ENCODE measurements at places on chromosomes 2 and 18.

GRCh38 chr2:136059036-136059472 lies 58.9 kb downstream of the CXCR4 start:
- no peak for DNase-seq

GRCh38 chr2:100560216-100560830 lies 2.5 kb upstream of the PDCL3 start:
- peak; percentile 66 for DNase-seq

- no peak for DNase-seq
These were observed 133.0 kb upstream of the SLC14A2 start for GRCh38 chr18:45482286-45482685.

DNA sequence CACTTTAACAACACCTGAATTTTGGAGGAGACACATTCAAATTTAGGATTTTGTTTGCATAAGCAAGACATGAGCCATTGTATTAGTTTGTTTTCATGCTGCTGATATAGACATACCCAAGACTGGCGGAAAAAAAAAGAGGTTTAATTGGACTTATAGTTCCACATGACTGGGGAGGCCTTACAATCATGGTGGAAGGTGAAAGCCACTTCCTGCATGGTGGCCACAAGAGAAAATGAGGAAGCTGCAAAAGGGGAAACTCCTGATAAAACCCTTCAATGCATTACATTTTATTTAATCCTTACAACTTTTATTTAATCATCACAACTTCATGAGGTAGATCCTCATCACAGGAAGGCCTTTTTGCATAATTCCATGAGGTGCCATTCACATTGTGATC lies 242.0 kb upstream of the STON1 start:
- peak; percentile 78 for DNase-seq

GRCh38 chr2:29390136-29390535 lies 274.9 kb downstream of the CLIP4 start:
- DNase-seq = no peak

DNA sequence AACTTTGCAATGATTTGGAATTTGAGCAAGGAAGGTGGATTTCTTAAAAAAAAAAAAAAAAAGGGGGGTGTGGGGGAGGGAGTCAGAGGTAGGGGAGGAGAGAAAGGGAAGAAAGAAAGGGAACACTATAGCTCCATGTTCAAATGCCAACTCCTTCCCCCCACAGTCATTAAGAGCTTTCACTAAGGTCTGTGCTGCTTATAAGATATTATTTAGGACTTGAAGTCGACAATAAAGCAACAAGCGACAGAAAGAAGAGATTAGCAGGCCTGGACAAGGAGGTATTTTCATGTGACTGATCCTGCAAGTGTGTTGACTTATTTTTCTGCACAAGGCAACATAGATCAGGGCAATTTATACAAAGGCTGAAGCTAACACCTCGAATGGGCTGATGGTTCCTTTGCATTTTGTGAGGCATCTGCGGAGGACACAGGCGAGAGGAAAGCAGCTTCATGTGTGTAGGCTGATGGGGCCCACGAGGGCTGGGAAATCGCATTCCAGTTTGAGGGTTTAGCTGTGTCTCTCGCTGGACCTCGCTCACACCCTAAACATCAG lies 382.0 kb downstream of the SOX11 start:
- no peak for DNase-seq

DNA sequence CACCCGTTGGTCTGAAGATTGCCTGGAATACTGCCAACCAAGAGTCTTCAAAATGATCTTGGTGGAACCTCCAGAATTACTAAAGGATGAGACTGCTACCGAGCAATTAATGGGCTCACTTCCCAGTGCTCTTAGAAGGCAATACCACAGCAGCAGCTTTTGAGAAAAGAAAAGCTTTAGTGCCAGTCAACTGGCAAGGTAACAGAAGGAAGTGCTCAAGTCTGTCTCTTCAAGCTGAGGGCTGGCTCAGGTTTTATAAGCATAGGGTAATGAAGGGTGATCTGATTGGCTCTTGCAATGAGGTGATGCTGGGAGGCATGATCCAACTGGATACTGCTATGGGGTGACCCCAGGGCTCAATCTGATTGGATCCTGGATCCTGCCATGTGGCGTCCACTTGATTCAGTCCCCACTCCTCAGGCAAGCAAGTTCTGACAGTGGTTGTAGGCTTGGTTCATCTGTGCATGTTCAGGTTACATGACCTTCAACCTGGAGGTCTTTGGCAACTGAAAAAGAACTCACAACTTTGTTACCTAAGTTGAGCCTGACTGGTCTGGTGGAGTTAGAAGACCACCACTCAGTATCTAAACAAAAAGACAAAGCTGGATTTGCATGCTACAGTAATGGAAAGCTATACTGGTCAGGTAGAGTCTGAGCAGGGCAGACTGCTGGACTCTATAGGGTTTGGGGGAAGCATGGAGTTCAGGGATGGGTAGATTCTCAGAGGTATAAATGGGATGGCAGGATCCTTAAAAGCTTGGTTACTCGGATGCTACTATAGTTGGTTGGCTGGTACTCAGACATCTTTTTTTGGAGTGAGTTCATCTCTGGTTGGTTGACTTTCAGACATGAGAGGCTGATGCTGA lies 14.0 kb upstream of the RIF1 start:
- DNase-seq = no peak

DNA sequence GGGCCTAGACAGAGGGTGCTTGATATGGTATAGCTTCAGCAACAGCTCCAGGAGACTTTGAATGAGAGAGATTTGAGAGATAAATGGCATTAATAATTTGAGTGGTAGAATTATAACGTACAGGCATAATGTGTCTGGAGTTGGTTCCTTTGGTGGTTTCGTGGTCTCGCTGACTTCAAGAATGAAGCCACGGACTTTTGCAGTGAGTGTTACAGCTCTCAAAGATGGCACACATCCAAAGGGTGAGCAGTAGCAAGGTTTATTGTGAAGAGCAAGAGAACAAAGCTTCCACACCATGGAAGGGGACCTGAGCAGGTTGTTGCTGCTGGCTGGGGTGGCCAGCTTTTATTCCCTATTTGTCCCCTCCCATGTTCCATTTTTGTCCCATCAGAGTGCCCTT lies 23.1 kb downstream of the PDCD1 start:
- no peak for DNase-seq

DNA sequence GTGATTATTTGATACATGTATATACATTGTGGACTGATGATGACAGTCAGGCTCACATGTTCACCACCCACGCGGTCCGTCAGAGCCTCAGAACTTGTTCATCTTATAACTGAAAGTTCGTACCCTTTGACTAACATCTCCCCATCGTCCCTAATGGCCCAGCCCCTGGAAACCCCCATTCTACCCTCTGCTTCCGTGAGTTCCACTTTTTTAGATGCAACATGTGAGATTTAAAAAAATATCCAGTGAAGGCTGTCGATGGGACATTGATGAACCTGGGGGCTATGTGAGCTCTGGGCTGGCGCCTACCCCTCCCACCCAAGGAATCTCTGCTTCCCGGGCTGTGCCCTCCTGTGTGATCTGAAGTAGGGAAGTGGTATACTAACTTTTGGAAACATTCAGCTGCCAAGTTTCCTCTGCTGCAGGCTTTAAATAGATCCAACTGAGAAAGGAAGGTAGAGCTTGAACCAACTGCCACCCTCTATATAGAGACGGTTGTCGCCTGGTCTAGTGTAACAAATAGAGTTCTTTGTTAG lies 163.8 kb downstream of the FAM210A start:
- peak; percentile 100 for DNase-seq

DNA sequence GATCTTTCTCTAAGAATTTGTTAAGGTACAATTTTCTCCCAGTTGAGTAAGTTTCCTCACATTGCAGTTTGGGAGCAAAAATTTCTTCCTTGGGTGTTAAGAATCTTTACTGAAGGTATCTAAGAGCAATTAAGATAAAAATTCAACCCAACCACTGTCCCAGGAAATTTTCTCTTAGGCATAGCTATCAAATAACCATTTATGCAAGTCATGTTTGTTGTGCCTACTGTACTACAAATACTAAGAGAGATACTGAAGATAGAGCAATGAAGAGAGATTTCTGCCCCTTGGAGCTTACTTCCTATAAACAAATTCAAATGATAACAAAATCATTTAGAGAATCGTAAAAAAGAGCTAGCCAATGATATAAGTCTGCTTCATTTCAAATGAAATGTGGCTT lies 402.8 kb downstream of the LRRTM4 start:
- no peak for DNase-seq

GRCh38 chr2:209425471-209426071 lies 1.7 kb downstream of the MAP2 start:
- peak; percentile 16 for DNase-seq

- no peak for DNase-seq
These were observed 1096.6 kb downstream of the TSN start for GRCh38 chr2:122851972-122852531.

- no peak for DNase-seq
These were observed 404.0 kb upstream of the MMADHC start for GRCh38 chr2:149991576-149991975.

DNA sequence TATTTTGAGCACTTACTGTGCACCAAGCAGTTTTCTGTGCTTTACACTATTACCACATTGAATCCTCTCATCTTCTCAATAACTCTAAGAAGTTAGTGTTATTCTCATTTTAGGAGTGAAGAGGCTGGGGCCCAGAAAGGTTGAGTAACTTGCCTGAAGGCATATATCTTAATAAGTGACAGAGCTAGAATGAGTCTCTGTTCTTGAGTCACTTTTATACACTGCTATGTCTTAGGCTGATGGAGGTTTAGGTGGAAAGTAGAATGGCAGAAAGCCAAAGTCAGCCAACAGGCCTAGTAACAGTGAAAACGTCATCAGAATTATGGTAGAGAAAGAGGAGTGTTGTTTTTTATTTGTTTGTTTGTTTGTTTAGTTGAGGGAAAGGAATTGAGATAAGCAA lies 27.9 kb upstream of the RPE start:
- DNase-seq = no peak

GRCh38 chr2:224004105-224004695 lies 34.9 kb downstream of the SERPINE2 start:
- no peak for DNase-seq

GRCh38 chr2:139864821-139865302 lies 1084.7 kb upstream of the NXPH2 start:
- no peak for DNase-seq

- DNase-seq = peak; percentile 76
These were observed 10.9 kb downstream of the SERPINB12 start for GRCh38 chr18:63553081-63553480.

- DNase-seq = no peak
These were observed 38.5 kb upstream of the STPG4 start for GRCh38 chr2:47193607-47194006.

DNA sequence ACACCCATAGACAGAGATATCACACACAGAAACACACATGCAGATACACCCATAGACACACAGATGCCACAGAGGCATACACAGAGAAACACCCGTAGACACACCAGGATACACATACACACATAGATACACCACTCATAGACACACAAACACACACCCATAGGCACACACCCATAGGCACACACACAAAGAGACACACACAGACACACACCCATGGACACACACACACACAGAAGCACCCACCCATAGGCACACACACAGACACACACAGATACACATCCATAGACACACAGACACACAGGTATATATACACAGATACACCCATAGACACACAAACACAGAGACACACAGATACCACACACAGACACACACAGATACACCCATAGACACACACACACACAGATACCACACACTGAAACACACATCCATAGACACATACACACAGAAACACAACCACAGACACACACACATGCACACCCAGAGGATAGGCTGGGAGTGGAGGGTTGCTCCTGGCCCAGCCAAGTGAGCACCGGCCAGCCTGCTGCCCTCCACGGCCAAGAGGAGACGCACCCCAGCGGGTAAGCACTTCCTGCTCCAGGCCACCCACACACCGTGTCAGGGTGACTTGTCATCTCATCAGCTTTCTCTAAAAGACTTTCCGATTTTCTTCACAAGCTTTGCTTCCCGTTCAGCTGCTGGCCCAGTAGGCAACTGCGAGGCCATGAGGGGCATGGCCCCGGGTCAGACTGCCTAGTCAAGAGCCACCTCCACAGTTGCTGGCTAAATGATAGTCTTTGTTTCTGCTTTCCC lies 14.1 kb upstream of the CNNM3 start:
- DNase-seq = peak; percentile 93

- no peak for DNase-seq
These were observed 260.9 kb upstream of the CWC22 start for GRCh38 chr2:180268006-180268405.

DNA sequence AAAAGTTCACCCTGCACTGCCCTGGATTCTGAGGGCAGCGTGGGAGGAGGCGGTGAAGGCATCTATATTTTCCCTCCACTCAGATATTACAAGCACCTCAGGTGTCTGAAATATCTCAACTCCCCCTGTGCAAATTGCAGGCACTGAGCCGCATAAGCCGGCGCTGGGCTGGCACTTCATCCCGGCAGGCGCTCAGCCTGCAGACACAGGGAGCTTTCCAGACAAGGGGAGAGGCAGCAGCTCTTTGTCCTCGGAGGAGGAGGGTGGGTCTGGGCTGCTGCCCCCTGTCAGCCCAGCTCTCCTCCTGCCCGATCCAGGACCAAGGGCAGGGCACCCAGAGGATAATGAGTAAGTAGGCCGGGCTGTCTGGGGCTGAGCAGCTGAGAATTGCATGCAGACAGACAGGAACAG lies 189.3 kb upstream of the MYT1L start:
- DNase-seq = no peak

- DNase-seq = no peak
These were observed 442.9 kb upstream of the HNRNPA3 start for GRCh38 chr2:176769499-176770370.

DNA sequence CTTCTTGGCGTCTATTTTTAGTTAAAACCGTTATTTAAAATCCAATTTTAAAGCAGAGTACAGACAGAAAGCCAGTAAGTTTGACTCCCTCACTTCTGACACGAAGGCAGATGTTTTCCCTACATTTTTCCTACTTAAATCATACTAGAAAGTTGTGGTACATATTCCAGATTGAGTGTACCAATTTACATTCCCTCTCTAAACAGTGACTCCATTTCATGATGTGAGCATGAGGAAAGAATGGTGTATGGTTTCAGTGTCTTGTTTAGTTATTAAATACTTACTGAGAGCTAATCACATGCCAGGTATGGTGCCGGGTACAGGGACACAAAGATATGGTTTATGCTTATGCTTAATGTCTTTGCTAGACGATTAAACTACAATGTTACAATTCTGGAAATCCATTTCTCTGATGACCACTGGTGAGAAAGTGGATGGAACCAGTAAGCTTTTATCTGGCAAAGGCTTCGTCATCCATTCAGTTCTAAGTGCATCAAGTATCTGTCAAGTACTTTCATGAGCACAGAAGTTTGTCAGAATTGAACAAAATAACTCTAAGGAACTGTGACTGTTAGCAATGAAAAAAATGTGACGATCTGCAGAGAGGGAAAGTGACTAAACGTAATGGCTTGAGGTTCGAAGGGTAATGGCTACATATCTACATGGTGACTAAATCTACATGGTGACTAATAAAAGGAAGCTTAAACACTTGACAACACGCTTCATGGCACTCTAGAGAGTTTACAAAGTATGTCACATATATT lies 25.7 kb downstream of the MAP4K3 start:
- peak; percentile 54 for DNase-seq

DNA sequence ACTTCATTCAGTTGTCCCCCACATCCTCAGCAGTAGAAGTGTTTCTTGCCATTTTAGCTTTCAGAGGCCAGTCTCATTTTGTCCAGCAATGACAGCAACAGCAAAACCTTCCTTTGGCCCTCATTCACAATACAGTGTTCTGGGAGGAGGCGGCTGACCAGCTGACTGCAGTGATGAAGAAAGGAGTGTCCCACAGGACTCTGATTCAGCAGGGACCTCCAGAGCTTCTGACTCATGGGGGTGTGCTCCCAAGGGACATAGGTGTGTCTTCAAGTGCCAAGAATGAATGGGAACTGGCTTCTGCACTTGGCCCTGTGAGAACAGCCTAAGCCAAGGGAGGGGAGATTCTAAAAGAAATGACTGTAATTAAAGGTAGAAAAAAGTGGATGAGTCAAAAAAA lies 147.0 kb upstream of the PELI1 start:
- peak; percentile 82 for DNase-seq
